ENCODE measurements at places on chromosomes 2 and 18.

DNA sequence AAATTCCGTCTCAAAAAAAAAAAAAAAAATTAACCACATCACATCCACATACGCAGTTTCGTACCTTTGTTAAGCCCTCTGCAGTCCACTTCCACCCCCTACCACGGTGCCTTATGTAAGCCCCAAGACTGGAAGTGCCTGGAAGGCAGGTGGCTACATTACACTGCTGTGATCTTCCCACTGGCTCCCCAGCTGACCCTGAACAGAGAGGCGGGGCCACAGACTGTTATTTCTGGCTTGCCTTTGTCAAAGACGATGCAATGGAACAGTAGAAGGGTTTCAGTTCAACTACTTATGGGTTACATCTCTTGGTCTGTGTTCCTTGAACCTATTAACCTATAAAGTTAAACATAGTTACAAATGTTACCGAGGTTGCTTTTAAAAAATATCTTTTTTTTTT, 15.7 kb upstream of the COX7A2L start:
- DNase-seq = no peak

DNA sequence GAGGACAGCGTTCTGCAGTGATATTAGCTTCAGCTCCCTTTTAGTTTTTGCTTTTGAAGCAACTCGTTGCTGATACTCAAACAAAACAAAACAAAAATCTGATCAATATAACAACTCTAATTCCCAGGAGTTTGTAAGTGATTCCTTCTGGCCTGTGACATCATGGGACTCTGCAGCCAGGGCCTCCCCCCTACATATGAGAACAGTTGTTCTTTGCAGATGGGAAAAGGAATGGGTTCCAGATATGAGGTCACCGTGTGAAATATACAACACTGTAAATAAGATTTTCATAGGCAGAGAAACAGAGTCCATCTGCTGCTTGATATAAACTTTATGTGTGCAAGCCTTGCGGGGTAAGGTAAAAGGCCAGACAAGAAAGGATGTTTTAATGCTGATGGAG, 56.7 kb downstream of the DIS3L2 start:
- DNase-seq = no peak

DNA sequence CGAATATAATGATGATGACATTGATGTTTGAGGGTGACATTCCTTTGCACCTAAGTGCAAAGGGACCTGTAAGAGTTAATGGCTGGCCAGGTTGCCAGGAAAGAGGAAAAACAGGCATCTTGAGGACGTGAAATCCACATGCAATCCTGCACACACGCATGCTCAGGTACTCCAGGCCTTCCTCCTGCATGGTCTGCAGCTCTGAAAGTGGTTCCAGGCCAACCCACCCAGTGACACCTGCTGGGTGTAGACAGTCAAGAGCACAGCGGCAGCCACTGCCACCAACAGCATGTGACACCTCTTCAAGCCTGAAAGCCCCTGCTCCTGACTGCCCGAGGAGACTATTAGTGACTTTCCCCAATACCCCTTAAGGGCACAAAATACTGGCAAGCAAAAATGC, 101.6 kb downstream of the PIEZO2 start:
- no peak for DNase-seq

GRCh38 chr2:40458271-40458794, 6.4 kb upstream of the SLC8A1 start:
- no peak for DNase-seq

GRCh38 chr2:24818721-24819167, 25.5 kb downstream of the CENPO start:
- no peak for DNase-seq

DNA sequence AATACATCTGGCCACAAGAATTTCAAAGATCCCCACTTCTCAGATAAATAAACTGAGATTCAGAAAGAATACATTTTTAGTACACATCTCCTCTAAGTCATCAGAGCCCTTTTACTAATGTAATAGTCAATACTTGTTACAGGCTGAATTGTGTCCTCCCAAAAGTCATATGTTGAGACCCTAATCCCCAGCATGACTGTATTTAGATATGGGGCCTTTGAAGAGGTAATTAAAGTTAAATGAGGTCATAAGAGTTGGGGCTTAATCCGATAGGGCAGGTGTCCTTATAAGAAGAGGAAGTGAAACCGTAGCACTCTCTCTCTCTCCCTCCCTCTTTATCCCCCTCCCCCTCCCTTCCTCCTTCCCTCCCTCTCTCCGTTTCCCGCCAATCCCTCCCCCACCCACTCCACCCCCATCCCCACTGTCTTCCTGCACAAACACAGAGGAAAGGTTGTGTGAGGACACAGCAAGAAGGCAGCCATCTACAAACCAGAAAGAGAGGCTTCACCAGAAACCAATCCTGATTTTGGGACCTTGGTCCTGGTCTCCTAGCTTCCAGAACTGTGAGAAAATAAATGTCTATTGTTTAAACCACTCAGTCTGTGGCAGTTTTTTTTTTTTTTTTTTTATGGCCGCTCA, 66.6 kb upstream of the ZNF397 start:
- no peak for DNase-seq

DNA sequence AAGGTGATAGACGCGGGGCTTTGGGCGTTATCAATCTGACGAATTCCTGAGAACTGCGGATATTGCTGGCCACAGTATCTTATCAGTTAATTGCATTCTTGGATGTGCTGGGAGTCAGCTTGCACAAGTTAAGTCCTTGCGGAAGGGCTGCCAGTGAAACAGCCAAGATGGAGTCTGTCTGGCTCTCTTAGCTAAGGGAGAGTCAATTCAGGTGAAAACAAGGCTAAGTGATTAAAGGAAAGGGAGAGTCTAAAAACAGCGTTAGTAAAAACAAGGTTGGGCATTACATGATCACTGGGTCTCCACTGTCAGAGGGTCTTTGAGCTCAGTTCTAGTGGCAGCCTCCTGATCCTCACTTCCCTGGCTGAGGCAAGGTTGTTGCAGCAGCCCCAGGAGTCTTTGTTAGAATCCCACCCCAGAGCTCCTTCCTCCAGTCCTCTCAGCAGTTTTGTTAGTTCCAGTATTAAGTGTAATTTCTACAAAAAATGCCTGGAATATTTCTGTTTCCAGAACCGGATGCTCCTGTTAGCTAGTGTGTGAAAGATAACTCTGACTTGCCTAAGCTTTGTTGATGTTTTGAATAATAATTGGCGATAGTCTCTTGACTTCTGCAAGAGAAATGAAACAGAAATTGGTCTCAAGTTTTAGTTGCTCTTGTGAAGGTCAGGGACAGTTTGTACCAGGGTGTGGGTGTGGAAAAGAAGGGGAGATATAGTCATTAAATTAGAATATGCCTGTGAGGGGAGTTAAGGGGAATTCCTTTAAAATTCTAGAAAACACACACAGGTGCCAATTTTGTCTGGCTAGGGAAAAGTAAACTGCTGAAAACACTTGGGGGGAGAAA, 10.6 kb downstream of the CFLAR start:
- DNase-seq = no peak

- DNase-seq = no peak
These were observed 248.8 kb downstream of the ACKR3 start for GRCh38 chr2:236818281-236819045.

DNA sequence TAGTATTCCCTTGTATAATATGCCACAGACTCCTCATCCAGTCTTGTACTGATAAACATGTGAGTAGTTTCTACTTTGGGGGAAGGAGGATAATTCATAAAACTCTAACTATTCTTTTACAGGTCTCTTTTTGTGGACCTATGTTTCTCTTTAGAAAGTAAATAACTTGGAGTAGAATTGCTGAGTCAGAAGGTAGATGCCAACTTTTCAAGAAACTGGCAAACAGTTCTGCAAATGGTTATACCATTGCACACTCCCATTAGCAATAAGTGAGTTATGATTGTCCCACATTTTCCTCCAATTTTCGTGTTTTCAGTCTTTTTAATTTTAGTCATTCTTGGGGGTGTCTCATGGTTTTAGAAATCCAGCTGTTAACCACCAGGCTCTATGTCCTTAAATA, 477.2 kb upstream of the LRRTM4 start:
- no peak for DNase-seq

- peak; percentile 27 for DNase-seq
These were observed 106.7 kb downstream of the DTNB start for GRCh38 chr2:25566694-25567093.

DNA sequence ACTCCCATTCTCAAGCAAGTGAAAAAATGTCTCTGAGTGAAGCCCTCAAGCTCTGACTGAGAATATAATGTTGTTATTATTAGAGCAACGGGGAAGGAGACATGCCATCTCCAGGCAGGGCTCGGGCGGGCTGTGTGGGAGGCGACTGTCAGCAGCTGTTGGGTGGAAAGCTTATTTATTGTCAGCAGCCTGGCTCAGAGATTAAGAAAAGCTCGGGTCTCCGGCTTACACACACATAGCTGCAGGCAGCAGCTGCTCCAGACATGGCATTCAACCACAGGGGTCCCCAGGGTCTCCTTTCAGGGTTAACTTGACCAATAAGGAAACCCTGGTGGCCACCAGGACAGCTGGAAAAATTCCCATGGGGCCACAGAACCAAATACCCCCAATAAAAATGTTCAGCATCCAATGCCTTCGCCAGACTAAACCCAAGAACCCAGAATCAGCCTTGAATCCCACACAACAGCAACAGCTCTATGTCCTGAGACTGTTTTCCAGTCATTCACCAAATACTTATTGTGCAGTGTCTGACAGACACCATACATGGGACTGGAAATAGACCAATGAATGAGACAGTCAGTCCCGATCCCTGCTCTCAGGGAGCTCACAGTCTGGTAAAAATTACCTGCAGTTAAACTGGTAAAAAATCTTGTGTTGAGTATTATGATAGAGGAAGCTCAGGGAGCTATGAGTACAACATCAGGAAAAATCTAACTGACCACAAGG, 70.5 kb upstream of the RTN4 start:
- peak; percentile 85 for DNase-seq

DNA sequence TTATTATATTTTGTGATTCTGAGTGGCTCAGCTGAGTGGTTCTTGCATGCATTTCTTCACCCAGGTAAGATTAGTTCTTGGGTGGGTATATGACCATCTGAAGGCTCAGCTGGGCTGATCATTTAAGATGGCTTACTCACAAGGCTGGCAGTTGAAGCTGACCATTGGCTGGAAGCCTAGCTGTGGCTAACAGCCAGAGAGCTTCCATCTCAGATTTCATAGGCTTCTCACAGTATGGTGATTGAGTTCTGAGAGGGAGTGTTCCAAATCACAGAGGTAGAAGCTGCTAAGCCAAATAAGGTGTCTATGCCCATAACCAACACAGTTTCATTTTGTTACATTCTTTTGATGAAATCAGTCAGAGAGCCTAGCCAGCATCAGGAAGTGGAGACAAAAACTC, 117.4 kb upstream of the RPRM start:
- DNase-seq = no peak

All from head of caudate nucleus (tissue), 42 donors.